Activated T-helper 1 cell treated with anti-CD3 and anti-CD28 coated beads, Interleukin-2, amount 50 U/mL, for 16 hours (primary cell): ENCODE measurements at places on chromosomes 12 and 14.

DNA sequence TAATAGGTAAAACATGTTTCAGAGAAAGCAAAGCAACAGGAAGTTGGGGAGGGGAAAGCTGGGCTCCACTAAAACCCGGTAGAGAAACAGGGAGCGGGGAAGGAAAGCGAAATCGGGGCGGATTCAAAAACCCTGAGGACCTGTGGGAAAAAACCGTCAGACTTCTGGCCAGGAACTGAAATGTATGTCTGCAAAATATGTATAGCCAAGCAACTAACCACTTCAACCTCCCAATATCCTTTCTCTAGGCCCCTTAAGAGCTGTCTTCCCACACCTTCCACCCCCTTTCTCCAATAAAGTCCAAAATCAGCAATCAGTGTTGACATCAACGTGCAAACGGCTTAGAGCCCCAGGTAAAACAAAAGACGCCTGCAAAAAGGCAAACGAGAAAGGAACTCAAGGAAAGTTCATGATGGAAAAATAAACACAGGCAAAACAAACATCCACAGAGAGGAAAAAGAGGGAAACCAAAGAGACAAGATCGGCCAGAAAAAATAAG is 32.8 kb downstream of the SIX1 start:
- DNase-seq = no peak

DNA sequence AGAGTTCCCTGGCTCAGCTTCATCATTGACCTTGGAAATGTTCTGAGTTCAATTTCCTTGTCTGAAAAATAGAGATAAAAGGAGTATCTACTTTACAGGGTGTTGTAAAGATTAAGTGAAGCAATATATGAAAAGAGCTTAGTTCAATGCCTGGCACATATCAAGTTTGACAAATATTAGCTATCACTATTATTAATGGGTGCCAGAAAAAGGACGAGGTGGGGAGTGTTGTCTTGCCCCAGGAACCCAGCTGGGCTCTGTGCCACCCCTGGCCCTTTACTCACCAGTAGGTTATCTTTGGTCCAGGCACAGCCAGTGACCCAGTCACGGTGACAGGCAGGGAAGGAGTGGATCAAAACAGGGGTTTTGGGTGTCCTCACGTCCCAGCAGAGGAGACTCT is 32.0 kb downstream of the PARP2 start:
- DNase-seq = no peak

DNA sequence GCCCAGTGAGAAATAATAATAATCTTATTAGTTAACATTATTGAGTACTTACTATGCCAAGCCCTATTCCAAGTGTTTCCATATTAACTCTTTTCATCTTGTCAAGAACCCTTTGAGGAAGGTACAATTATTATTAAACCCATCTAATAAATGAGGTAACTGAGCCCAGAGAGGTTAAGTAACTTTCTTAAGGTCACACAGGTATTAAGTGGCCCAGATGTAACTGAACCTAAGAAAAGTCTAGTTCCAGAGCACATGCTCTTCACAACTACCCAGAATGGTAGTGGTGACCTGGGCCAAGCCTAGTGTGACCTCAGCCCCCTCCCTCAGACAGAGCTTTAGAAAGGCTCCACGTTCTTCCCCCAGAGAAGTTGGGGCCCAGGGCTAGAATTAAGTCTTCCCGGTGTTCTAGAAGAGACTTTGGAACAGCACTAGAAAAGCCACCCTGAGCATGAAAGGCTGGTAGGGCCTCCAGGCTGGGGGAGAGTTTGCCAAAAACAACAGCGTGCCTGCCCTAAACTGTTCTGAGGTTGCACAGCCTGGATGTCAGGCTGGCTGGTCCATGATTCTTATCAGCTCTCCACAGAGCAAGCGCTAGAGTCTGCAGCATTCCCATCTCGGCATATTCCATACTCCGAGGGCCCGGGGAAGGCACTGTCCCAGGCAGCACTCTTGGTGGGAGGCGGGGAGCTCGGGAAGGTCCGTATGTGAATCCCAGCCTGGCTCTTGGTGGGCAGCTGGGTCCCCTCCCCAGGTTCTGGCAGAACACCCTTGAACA is 41.3 kb upstream of the CTDSP2 start:
- DNase-seq = no peak

GRCh38 chr14:64476438-64476837 is 11.1 kb downstream of the AKAP5 start:
- no peak for DNase-seq

GRCh38 chr12:9944391-9944790 is 12.2 kb upstream of the CLEC2A start:
- DNase-seq = no peak

GRCh38 chr12:64779354-64779974 is 20.3 kb upstream of the GNS start:
- no peak for DNase-seq

GRCh38 chr14:79842270-79842669 is 369.0 kb downstream of the DIO2 start:
- DNase-seq = no peak

DNA sequence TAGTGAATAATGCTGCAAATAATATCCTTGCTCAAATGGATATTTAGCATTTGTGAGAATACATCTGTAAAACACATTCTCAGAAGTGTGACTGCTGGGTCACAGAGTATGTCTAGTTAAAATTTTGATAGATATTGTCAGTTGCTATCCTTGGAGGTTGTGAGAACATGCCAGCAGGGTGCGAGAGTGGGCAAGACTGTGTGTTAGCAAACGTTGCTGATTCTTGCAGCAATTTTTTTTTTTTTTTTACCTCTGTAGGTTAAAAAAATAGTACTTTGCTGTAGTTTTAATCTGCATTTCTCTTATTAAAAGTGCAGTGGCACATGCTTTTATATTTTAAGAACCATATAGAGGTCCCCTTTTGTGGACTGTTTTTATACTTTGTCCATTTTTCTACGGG is 4.5 kb upstream of the NYNRIN start:
- DNase-seq = no peak

- peak; percentile 67 for DNase-seq
These were observed 6.3 kb downstream of the TNFRSF1A start for GRCh38 chr12:6335451-6336078.

GRCh38 chr14:64610049-64610746 is 60.4 kb downstream of the PPP1R36 start:
- DNase-seq = no peak

DNA sequence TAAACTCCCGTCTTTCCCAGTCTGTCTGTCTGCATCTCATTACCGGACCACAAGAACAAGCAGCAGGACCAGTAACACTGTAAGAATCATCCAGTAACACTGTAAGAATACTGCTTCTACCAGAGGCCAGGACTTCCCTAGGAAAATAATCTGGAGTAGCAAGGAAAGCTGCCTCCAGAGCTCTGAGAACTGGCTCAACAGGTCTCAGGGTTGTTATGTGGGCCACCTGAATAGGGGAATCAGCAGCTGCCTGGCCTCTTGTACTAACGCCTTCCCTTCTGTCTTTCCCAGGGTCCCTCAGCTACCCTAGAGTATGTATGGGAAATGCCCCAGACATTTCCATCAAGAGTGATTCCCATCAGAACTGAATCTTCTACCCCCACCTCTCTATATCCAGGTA is 954 bp upstream of the SLC39A2 start:
- no peak for DNase-seq

DNA sequence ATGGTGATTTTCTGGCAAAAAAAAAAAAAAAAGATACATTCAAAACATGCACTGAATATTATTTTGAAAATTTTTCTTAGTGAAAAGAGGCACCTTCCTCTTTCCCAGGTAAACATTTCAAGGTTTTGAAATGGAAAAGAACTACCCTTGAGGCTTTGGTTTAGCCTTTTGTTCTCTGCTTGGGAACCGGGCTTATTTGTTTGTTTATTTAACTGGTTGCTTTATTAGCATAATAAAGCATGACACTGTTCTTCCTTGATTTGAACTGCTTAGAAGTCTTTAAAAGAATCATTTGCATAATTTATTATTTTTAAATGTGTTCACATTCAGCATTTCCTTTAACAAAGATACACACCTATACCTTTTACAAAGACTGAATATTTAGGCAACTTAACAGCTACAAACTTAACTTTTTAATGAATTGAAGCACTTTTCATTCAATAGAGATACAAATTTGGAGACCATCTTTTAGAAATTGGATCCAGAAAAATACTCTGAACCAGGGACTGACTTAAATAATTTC is 174.5 kb downstream of the FBXL14 start:
- no peak for DNase-seq

GRCh38 chr12:125038976-125039625 is 26.1 kb upstream of the AACS start:
- no peak for DNase-seq

GRCh38 chr12:77924703-77925102 is 94.0 kb downstream of the NAV3 start:
- no peak for DNase-seq

DNA sequence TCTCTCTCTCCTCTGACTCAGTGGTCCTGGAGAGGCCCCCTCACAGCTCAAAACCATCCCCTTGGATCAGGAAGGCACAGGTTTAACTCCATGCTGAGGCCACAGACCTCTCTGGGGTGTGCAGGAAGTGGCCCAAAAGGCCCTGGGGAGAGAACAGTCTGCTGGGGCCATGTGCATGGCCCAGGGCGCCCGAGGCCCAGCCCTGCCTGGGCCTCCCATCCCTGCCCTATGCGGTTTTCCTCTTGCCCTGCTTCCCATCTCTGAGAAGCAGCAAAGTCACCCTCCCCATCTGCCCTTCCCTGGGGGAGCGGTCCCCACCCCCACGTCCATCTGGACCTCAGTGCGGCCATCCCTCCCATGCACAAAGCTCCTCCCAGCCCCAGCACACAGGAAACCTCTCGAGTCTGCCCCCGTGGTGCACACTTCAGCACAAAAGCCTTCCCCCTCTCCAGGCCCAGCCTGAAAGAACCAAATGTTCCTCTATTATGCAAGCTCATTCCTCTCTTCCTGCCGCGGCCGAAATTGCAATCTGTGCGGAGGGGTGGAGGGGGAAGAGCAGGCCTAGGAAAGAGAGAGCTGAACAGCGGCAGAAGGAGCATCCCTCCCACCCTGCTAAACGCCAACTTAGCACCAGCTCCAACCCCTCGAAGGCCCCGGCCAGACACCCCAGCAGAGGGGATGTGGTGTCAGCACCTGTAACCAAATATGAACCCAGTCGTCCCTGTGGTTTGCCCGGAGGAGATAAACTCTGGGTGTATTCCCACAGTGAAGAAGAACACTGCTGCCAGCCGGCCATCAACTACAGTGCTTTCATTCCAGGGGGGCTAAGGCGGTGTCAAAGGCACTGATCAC is 108.5 kb downstream of the SCARB1 start:
- no peak for DNase-seq

DNA sequence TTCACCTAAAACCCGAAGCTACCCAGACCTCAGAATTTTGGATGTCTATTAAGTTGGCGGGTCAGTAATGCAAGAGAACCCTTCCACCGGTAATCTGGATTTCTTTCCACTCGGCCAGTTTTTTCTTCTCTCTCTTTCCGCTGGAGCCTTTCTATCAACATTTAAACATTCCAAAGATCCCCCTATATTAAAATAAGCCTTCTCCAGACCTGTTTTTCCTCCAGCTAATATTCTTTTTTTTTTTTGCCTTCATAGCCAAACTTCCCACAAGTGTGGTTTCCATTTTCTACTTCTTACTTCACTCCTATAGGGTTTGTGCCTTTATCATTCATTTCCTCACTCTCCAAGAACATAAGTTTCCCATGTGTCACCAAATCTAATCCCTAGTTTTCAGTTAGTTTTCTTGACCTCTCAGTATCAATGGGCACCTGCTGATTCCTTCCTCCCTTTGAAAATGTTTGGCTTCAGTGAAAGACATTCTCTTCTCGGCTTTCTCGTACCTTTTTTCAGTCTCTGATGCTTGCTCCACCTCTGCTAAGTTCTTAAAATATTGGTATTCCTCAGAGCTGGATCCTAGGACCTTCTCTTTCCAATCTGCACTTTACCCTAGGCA is 583 bp upstream of the SDR39U1 start:
- no peak for DNase-seq

- DNase-seq = no peak
These were observed 83.2 kb downstream of the PITPNM2 start for GRCh38 chr12:123067654-123068053.

DNA sequence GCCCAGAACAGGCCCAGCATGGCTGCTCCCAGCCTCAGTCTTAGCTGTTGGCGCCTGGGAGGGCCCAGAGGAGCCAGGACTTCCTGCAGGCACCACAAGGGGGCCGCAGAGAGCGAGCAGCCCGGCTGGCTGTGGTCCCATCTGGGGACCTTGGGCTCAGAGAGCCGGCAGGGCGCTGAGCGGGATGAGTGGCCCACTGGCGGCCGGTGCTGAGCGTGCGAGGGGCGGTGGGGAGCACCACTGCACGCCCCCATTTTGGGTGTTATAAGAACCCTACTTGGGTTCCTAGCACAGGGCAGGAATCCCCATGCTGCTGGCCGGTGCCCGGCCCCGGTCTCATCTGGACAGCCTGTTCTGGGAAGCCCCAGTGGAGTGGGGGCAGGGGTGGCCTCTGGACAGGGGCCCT is 25.9 kb upstream of the CRIP2 start:
- DNase-seq = peak; percentile 35

DNA sequence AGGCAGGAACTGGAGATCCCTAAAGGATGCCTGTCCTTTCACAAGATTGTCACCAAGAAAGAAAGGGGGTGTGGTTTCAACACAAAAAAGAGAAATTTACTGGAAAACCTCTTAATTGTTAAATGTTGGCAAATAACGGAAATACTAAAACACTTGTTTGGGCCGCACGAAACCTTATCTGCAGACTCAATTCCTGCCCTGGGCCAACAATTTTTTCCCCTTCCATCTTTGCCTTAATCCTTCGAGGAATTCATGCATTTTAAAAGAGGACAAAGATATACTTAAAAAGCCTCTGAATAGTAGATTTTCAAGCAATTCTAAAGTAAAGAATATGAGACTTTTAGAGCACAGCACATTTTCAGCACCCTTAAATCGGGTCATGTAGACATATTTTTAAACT is 366.2 kb downstream of the DUSP6 start:
- DNase-seq = no peak

GRCh38 chr12:18747895-18748294 is 10.0 kb downstream of the CAPZA3 start:
- DNase-seq = no peak

GRCh38 chr14:21103710-21104447 is 3.0 kb downstream of the TMEM253 start:
- DNase-seq = peak; percentile 82

GRCh38 chr14:57533214-57533613 is 39.6 kb upstream of the CCDC198 start:
- no peak for DNase-seq

- DNase-seq = no peak
These were observed 20.9 kb downstream of the AKAP6 start for GRCh38 chr14:32350020-32350419.

- DNase-seq = no peak
These were observed 77.7 kb downstream of the PLXNC1 start for GRCh38 chr12:94225947-94226630.

DNA sequence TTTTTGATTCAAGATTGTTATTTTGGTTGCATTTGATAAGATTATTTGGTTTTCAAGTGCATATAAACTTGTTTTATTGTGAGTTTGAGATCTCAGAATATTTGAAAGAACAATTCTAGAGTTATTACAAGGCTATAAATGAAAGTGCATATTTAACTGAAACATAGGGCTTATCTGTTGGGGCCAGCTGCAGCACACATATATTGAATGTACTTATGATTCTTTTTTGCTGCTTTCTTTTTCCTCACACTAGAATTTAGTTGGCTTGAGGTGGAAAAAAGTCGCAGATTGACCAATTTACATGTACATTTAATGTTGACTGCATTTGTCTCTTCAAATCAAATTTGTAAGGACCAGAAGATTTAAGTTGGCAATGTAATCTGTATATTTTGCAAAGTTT is 88.0 kb downstream of the PCNX1 start:
- DNase-seq = no peak
